ENCODE measurements at places on chromosomes 2 and 18.

DNA sequence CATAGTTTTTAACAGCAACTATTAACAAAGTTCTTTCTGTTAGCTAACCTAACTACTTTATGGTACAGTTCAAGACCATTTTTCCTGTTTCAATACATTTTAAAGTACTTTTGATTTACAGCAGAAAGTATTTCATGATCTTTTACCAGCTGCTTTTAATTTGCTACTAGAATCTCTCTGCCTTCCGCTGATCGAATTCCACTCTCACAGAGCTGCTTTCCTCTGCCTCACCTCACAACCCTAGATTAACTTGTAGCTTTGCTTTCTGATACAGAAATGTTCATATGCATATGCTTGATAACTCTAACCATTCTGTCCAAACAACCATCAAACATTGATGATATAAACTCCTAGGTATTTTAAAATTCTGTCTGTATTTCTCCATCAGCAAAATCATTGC is 463.2 kb upstream of the ZEB2 start:
- no peak for DNase-seq

GRCh38 chr2:172995323-172996244 is 80.1 kb upstream of the MAP3K20 start:
- no peak for DNase-seq

DNA sequence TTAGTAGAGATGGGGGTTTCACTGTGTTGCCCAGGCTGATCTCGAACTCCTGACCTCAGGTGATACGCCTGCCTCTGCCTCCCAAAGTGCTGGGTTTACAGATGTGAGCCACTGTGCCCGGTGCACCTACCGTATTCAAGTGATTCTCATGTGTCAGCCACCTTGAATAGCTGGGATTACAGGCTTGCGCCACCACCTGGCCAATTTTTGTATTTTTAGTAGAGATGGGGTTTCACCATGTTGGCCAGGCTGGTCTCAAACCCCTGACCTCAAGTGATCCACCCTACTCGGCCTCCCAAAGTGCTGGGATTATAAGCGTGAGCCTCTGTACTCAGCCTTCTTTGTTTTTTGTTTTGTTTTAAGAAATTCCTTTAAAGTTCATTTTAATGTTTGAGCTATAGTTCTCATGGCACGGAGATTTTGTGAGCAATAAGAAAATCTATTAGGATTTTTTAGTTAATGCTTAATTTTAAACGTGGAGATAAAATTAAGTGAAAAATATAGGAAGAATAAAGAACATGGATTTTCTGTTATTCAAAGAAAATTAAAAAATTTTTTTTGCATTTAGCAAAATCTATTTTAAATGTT is 242.6 kb downstream of the PHLPP1 start:
- peak; percentile 70 for DNase-seq

DNA sequence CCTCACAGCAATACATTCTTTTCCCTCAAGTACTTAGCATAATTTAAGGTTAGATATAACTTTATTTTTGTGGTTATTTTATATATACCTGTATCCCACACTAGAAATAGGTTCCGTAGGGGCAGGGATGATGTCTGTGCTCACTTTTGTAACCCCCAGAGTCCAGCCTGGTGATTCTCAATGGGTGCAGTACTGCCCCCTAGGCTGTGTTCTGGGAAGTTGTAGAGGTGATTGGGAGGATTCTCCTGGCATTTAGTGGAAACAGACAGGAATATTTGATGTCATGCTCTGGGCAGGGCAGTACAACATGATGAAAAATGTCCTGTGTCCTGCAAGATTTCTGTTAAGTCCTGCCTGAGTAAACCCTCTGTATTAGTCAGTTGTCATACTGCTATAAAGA is 333.3 kb downstream of the PLCL1 start:
- DNase-seq, result no peak

DNA sequence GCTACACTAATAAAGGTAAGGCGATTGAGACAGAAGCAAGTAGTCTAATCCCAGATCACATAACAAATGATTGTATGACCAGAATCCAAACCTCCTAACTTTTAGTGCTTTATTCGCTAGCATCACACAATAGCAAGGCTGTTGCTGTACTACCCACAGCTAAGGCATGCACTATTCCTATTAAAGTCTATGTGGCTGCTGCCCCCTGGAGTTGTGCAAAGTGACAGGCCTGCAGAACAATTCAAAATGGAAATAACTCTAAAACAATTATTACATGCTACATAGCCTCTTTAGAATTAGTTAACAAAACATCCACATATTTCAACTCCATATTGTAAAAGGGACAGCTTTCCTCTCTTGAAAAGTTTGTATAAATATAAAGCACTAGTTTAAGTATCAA is 6.0 kb downstream of the ERBB4 start:
- no peak for DNase-seq

DNA sequence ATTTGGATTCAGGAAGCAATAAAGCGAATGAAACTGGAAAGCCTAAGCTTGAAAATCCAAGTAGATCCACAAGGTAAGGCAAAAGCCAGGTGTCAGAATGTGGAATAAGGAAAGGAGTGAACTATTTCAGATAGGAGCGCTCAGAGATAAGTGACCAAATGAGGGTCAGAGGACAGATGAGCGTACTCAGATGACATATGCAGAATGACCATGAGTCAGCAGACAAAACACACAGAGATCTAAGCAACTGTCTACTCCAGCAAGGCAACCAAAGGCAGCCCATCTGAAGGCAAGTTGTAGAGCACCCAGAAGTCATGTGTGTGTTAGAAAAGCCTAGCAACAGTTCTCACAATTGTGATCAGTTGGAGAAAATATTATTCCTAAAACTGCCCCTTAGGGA is 548.4 kb upstream of the FSHR start:
- DNase-seq, result no peak

DNA sequence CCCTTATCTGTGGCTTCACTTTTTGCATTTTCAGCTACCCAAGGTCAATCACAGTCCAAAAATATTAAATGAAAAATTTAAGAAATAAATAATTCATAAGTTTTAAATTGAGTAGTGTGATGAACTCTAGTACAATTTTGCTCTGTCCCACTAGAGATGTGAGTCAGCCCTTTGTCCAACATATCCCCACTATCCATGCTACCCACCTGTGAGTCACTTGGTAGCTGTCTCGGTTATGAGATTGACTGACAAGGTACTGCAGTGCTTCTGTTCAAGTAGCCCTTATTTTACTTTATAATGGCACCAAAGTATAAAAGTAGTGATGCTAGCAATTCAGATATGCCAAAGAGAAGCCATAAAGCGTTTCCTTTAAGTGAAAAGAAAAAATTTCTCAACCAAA is 28.8 kb downstream of the ADCY3 start:
- DNase-seq, result no peak

- no peak for DNase-seq
Observed at GRCh38 chr2:98647636-98648035, 39.2 kb downstream of the UNC50 start.
